Lower lobe of right lung (tissue), 2 donors: ENCODE measurements at places on chromosomes 1 and 21. TPM values are rescaled to one million over a fixed set of nuclear protein-coding genes. Genes with fewer than 3 reads are reported as not detected.

The PRR9 gene
- not detected for total RNA-seq

The CLIC6 gene
- total RNA-seq: 23.5 TPM

The CD1C gene
- 3.0 TPM for total RNA-seq

DNA sequence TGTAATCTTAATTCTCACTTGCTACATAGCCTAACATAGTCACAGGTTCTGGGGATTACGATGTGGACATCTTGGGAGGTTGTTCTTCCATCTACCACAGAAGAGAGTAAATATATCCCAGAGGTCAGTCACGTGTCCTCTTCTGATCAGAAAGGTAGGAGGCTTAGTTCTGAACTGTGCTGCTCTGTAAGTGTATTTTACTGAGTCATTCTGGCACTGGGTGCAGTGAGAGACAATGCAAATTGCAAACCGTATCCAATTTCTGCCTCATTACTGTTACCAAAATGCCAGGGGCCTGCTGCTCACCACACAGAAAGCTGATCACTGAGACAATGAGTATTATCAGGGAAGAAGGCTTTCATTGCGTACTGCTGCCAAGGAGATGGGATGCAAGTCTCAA lies 104.0 kb downstream of the GABPA start:
- H3K36me3 ChIP-seq: no peaks in the 10 kb centered on the region
- H3K27me3 ChIP-seq: no peaks in the 10 kb centered on the region
- no peak overlapping the region for H3K27ac ChIP-seq
- no peak for DNase-seq
- no peak overlapping the region for H3K4me3 ChIP-seq

- no peaks in the 10 kb centered on the region for H3K36me3 ChIP-seq
- no peak overlapping the region for H3K4me3 ChIP-seq
- no peak overlapping the region for H3K27ac ChIP-seq
- no peaks in the 10 kb centered on the region for H3K27me3 ChIP-seq
These were observed 3.7 kb upstream of the KLF18 start for GRCh38 chr1:44144962-44145756.

DNA sequence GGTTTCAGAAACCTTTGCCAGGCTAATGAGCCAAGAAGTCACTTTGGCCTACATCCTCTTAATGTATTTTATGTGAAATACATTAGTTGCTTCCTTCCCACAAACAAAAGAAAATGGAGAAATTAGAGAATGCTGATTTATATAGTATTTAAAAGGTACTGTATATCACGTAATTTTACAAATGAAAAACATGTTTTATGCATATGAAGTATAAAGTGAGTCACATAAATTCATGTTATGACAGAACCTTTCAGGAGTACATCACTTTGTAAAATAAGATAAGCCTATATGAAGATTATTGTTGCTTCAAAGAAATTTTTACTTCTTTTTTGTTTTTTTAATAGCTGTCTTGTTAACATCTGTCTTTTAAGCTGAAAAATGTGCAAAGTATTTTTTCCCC lies 4.6 kb downstream of the DR1 start:
- H3K27me3 ChIP-seq: no peaks in the 10 kb centered on the region
- peaks cover 16% of the 10 kb centered on the region for H3K36me3 ChIP-seq
- peaks cover 57% of the 10 kb centered on the region for H3K4me1 ChIP-seq
- DNase-seq: no peak
- H3K27ac ChIP-seq: no peak overlapping the region
- H3K4me3 ChIP-seq: peak overlapping the region; percentile 94

- no peaks in the 10 kb centered on the region for H3K27me3 ChIP-seq
- H3K4me3 ChIP-seq: no peak overlapping the region
- H3K4me1 ChIP-seq: no peaks in the 10 kb centered on the region
These were observed 146.9 kb downstream of the RWDD3 start for GRCh38 chr1:95380909-95381308.

DNA sequence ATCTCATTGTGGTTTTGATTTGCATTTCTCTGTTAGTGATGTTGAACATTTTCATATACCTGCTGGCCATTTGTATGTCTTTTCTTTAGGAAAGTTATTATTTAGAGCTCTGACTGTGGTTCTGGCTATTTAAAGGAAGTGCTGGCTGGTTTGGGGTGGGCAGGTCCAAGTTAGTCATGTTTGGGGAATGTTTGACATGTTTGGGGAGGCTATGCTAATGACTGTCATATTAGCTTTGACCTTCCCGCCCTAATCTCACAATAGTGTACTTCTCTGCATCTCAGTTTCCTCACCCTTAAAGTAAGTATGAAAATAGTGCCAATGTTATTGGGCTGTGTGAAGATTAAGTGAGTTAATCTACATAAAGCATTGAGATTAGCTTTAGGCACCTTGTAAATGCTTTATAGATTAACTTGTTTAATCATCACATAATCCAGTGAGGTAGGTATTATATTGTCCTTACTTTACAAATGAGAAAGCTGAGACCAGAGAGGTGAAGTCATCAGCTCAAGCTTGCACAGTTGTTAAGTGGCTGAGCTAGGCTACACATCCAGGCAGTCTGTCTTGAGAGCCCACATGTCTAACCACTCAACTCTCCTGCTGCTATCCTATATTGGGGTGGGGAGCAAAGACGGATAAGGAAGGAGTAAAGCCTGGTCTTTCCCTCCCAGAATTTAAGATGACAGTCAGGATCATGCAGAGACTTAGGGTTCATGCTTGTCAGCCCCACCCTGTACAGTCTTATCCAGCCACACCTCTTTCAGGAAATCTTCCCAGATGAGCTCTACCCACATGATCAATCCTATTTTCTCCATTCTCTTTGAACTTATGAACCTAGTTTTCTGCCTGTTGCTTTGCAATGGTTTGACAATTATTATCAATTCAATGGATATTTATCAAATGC lies 22.8 kb upstream of the CRNN start:
- peaks cover 3% of the 10 kb centered on the region for H3K4me1 ChIP-seq
- H3K4me3 ChIP-seq: no peak overlapping the region
- H3K27ac ChIP-seq: no peak overlapping the region

GRCh38 chr1:55579332-55580001 lies 364.3 kb upstream of the USP24 start:
- DNase-seq: no peak
- H3K27ac ChIP-seq: no peak overlapping the region
- H3K36me3 ChIP-seq: no peaks in the 10 kb centered on the region
- no peaks in the 10 kb centered on the region for H3K27me3 ChIP-seq
- no peak overlapping the region for H3K4me3 ChIP-seq

DNA sequence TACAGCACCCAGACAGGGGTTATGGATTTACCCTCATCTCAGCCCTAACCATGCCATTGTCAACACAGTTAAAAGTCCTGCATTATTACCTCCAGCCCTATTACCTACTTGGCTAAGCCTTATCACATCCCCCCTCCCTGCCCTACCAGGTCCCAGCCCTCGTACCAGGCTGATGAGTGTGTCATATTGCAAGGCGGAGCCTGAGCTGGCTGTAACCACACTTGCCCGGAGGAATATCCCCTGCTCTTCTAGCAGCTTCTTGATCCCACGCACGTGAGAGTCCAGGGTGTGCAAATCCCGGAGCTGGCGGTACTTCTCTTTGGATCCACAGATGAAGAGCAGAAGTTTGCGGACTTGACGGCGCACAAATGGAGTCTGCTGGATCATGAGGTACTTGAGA lies 87.4 kb downstream of the UBR4 start:
- H3K36me3 ChIP-seq: peaks cover 100% of the 10 kb centered on the region
- H3K27me3 ChIP-seq: no peaks in the 10 kb centered on the region
- no peak for DNase-seq
- no peaks in the 10 kb centered on the region for H3K4me1 ChIP-seq
- H3K4me3 ChIP-seq: no peak overlapping the region

DNA sequence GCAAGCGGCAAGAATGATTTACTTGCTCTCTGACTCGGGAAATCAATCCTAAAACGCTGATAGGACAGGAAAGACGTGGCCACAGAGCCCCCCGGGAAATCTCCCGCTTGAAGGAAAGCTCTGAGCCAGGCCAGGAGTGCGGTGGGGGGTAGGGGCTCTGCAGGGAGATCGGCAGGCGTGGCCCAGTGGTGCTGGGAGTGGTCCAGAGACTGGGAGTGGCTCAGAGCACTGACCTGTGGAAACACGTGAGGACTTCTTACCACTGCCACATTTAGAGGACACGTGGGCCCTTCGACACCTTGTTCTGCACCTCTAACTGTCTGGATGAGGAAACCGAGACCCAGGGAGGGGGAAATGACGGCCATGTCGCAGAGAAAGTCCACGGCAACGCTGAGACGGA lies 130.0 kb upstream of the KLHDC7A start:
- peaks cover 28% of the 10 kb centered on the region for H3K27me3 ChIP-seq
- DNase-seq: no peak
- H3K4me3 ChIP-seq: no peak overlapping the region
- H3K27ac ChIP-seq: no peak overlapping the region
- H3K4me1 ChIP-seq: no peaks in the 10 kb centered on the region

DNA sequence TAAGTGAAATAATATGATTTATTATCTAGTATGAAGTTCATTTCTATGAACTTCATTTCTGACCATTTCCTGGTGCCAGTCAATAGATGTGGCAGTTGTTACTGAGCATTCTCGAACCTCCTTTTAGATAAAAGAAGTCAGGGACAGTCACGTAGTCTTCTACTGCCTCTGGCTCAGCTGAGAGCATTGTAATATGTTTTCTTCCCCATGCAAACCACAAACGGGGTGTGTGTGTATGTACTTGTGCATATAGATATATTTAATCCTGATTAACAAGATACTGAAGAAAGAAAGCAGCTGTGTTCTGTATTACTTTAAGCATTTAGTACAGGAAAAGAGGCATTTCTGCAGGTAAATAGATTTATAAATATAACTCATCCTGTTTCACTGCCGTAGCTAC lies 21.6 kb downstream of the ZNF684 start:
- no peaks in the 10 kb centered on the region for H3K36me3 ChIP-seq
- no peak for DNase-seq

- no peaks in the 10 kb centered on the region for H3K4me1 ChIP-seq
- no peak for DNase-seq
- H3K27me3 ChIP-seq: peaks cover 10% of the 10 kb centered on the region
- peak overlapping the region; percentile 38 for H3K4me3 ChIP-seq
- no peak overlapping the region for H3K27ac ChIP-seq
- no peaks in the 10 kb centered on the region for H3K36me3 ChIP-seq
These were observed 57.1 kb downstream of the TMEM53 start for GRCh38 chr1:44616991-44617702.

- H3K4me3 ChIP-seq: no peak overlapping the region
- H3K27me3 ChIP-seq: no peaks in the 10 kb centered on the region
- H3K36me3 ChIP-seq: peaks cover 26% of the 10 kb centered on the region
- H3K4me1 ChIP-seq: no peaks in the 10 kb centered on the region
These were observed 10.3 kb downstream of the AHCTF1 start for GRCh38 chr1:246921481-246921880.

DNA sequence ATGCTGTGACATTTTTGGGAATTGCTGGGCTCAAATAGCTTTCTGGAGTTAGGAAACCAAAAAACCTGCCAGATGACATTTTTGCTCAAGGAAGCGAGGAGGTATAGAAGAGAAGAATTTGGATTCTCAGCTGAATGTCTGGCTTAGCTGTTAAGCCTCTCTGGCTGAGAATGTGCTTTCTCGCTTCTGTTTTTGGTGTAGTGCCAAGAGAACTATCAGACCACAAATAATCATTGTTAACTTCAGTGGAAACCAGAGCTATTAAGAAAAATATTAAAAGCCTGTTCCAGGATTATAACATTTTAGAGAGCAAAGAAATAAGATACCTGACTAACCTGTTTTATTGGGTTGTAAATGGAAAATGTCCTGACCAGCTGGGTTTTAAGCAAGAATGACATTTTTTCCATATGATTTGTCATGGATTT lies 39.5 kb upstream of the DIPK1A start:
- no peaks in the 10 kb centered on the region for H3K36me3 ChIP-seq
- H3K27me3 ChIP-seq: no peaks in the 10 kb centered on the region
- peaks cover 8% of the 10 kb centered on the region for H3K4me1 ChIP-seq
- DNase-seq: no peak
- H3K4me3 ChIP-seq: no peak overlapping the region

DNA sequence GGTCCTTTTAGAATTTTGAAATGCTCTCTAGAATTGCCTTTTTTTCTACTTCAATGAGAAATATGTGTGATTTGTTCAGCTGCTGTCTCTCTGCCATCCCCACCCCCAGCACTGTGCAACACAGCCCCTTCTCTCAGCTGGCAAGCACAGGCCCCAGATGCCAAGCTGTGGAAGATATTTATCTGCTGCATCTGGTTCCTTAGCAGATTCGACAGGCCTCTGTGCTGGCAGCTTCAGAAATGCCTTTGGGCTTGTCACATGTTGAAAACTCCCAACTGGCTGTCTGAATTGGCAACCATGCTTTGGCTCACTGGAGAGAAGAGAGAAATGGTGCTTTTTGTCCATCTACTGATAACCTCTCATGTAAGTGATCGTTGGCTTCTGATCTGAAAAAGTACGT lies 206.7 kb upstream of the C1orf87 start:
- DNase-seq: no peak
- no peak overlapping the region for H3K4me3 ChIP-seq
- H3K27ac ChIP-seq: no peak overlapping the region
- no peaks in the 10 kb centered on the region for H3K27me3 ChIP-seq
- peaks cover 10% of the 10 kb centered on the region for H3K4me1 ChIP-seq

DNA sequence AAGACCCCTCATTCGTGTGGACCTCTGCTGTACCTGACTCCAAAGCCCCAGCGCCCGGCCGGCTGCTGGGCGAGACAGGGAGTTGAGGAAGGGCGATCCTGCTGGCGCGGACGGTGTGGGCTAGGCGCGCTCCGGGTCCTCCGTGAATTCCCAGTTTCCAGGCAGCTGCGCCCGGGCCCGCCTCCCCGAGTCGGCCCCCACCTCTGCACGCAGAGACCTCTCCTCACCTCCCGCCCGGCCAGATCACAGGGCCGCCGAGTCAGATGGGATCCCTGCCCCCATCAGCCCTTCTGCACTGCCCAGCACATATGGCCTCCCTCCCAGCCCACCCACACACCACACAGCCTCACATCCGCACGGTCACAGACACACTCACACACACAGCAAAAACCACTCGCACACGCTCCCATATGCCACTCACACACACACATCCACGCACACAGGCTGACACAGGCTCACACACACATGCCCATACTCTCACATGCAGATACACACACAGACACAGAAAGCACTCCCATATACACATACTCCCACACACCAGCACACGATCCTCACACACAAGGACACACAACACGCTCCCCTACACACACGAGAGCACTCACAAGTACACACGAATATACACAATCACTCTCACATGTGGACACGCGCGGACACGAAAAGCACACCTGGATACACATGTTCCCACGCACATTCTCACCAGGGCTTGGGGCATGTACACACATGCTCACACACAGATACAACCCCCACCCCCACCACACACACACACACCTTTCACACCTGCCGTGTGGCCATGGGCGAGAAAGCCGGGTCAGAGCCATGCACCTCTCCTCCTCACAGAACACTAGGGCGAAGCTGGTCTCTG lies 7.2 kb upstream of the GUCA2B start:
- H3K36me3 ChIP-seq: no peaks in the 10 kb centered on the region
- H3K4me3 ChIP-seq: no peak overlapping the region
- DNase-seq: no peak
- H3K27me3 ChIP-seq: peaks cover 29% of the 10 kb centered on the region
- no peaks in the 10 kb centered on the region for H3K4me1 ChIP-seq
- H3K27ac ChIP-seq: no peak overlapping the region

DNA sequence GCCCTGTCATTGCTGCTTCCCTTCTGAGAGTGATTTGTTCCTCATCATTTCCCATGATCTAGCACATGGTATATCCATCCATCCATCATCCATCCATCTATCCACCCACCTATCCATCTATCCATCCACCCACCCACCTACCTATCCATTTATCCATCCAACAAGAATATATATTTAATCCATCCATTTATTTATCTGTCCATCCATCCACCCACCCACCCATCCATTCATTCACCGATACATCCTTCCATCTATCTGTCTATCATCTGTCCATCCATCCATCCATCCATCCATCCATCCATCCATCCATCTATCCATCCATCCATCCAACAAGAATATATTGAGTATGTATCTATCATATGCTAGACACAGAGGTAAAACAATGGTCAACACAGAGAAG lies 100.0 kb upstream of the ACTL8 start:
- peaks cover 76% of the 10 kb centered on the region for H3K36me3 ChIP-seq
- H3K27ac ChIP-seq: no peak overlapping the region
- no peaks in the 10 kb centered on the region for H3K27me3 ChIP-seq
- no peak for DNase-seq
